Activated CD8-positive, alpha-beta memory T cell treated with anti-CD3 and anti-CD28 coated beads, Interleukin-2, amount 10 ng/mL, durations not matched to agents 7 days and 5 days (primary cell): ENCODE measurements at places on chromosomes 2 and 18. TPM values are rescaled to one million over a fixed set of nuclear protein-coding genes. Genes with fewer than 3 reads are reported as not detected.

The DNAJC5G gene
- total RNA-seq, result not detected

The KCNS3 gene
- not detected for total RNA-seq

The VPS54 gene
- total RNA-seq, result 18.2 TPM

GRCh38 chr2:43142921-43143438, 83.4 kb downstream of the ZFP36L2 start:
- peak; percentile 75 for DNase-seq

DNA sequence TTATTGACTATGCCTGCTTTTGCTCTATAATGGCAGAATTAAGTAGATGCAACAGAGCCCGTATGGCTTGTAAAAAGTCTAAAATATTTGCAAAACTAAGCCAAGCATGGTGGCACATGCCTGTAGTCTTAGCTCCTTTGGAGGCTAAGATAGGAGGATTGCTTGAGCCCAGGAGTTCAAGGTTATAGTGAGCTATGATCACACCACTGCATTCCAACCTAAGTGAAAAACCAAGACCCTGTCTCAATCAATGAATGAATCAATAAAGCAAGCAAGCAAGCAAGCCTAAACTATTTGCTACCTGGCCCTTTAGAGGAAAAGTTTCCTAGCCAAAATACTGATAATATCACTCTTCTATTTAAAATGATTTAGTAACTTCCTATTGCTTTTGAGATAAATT, 260.0 kb downstream of the OTX1 start:
- no peak for DNase-seq

DNA sequence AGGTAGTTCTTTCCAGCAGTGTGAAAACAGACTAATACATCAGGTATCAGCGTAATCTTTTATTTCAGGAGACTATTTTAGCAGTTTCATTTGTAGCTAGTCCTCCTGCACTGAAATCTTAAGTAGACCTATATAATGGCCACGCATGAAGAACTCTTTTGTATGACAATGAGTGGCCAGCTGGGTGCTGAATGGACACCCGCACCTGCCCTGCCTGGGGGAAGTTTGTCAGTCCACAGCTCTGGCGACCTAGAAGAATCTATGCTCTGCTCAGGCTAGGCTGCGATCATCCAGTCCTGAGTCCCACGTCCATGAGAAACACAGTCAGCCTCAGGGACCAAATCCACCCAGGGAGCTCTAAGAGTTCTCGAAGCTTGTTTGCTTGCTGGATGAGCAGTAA, 709.2 kb upstream of the ID2 start:
- DNase-seq, result no peak

DNA sequence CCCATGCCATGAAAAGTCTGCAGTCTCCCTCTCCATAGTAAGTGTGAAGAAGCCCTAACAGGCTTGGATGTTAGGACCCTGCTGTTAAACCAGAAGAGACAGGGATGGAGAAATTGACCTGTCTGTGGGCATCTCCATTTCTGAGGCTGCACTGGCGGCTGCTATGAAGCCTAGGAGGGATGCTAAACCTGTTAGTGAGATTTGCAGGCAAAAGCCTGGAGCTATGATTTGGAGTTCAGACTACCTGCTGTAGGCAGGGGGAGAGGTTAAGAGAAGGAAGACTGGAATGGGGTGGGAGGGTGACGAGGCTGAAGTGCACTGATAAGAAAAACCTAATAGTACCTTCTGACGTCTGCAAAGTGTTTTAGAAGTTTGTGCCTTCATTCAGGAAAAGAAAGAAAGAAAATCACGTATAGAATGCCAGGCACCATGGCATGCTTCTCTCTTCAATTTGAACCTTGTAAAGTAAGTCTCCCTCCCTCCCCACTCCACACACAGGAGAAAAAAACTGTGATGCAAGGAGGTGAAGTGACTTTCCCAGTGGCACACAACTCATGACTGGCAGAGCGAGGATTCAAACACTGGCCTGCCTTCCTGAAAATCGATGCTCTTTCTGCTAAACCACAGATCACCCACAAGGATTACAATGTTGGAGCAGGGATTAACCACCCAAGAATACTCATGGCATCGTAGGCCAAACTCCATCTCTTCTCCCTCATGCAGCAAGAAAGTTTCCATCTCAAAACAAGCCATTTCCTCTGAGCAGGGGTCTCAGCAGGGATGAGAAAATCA, 98.5 kb upstream of the PKDCC start:
- no peak for DNase-seq

DNA sequence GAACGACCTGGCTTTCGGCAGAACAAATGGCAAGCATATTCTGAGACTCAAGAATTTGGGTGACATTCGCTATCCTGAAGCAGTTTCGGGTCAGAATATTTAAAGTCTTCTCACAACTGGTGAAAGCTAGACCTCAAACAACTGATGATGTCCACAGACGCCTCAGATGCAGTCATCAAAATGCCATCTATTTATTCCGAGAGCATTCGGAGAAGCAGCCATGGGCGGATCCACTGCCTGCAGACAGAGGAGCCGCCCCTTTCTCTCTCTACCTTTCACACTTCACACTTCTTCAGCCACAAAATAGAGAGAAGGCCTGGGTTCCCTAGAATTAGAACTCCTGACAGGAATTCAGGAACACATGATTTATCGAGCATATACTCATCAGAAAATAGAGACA, 65.8 kb upstream of the CREB1 start:
- no peak for DNase-seq

DNA sequence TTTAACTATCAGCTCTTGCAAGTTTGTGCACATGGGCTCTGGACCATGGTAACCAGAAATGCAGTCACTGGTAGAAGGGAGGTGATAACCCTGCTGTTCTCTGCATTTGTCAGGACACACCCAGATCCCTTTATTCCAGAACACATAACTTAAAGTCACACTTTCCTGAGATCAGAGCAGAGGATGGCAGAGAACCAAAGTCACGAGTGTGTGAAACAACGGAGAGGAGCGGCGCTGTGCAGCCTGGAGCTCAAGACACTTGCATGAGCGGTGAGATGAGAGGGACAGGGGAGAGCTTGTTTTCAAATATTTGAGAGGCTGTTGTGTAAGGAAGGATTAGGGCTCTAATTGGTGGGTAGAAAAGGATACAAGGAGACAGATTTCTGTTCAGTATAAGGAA, 43.3 kb upstream of the AAK1 start:
- DNase-seq, result no peak

GRCh38 chr2:9734308-9734707, 103.5 kb upstream of the YWHAQ start:
- DNase-seq, result no peak

GRCh38 chr2:240643811-240644150, 18.5 kb downstream of the GPR35 start:
- DNase-seq, result no peak

GRCh38 chr2:78707776-78708386, 317.6 kb upstream of the REG3G start:
- no peak for DNase-seq

GRCh38 chr18:25834061-25834460, 256.4 kb downstream of the SS18 start:
- DNase-seq, result no peak

- DNase-seq, result no peak
Observed at GRCh38 chr2:182554950-182555349, 128.1 kb upstream of the PDE1A start.
